Mammary microvascular endothelial cell (primary cell): ENCODE measurements at places on chromosomes 2 and 18. TPM values are rescaled to one million over a fixed set of nuclear protein-coding genes. Genes with fewer than 3 reads are reported as not detected.

Gene TMEM182
- 0.20 TPM in 1 of 2 replicates, not detected in the other for total RNA-seq

Gene RTP5
- total RNA-seq, result not detected in 2 replicates

Gene UGT1A10
- total RNA-seq, result not detected in 2 replicates

Gene SLC1A4
- total RNA-seq, result 5.6 and 7.6 TPM in 2 replicates

Gene POTEI
- 0.05 and 0.07 TPM in 2 replicates for total RNA-seq

Gene EML6
- 0.13 and 0.89 TPM in 2 replicates for total RNA-seq
